ENCODE measurements at places on chromosomes 1 and 21.

DNA sequence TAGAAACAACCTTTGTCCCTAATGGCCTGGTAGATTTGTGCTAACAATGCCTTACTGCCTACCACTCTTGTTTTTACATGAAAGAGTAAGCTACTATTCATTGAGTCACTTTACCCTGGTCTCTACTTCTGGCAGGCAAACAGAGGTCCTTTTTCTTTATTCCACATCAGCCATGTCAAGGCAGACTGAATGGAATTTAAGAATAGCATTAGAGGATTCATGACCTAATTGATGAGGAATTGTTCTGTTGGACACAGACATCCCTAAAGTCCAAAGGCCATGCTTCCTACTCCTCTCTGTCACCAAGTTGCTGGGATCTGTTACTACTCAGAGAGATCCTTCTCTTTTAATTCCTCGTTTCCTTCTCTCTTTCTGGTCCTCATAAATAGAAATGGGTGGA, 229.1 kb upstream of the ZP4 start:
- no peak for DNase-seq

- no peak for DNase-seq
These were observed 31.6 kb upstream of the CEP350 start for GRCh38 chr1:179923029-179923428.

DNA sequence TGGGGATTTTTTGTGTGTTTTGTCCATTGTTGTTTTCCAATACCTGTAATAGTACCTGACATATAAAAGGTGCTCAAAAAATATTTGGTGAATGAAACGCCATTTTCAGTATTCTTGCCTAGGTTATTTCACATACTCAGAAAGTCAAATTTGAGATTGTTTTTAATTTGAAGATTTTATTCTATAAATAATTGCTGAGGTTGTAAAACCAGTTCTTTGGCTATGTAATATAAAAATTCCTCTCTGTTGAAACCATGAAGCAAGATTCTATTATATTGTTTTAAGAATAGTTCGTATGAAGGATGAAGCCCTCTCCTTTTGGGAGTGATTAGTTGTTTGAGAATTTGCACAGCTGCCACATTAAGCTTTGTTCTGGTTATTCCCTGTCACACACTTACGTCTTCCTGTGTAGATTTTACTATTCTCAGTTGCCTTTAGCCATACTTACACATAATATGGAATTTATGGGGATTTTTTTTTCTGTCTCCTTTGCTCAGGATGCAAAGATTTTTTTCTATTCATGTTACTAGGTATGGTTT, 60.2 kb upstream of the MPC2 start:
- no peak for DNase-seq

DNA sequence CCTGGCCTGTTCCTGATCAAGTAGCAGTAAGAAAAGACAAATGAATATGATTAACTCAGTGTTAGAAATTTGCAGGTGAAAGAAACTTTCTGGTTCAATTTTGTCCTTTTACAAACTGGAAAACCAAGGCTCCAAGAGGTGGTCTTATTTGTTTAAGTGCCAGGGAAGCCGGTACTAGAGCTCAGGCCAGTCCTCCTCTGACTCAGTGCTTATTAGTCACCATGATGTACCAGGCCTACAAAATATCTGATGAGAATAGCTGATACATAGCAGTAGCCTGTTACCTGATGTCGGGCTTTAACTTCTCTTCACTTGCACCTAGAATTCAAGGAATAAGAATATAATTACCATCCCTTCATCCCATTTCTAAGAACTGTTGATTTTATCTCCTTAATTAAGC, 394.8 kb downstream of the LMX1A start:
- no peak for DNase-seq

- no peak for DNase-seq
These were observed 29.4 kb upstream of the RNPC3 start for GRCh38 chr1:103496014-103496635.
